ENCODE measurements at places on chromosomes 12 and 14.

DNA sequence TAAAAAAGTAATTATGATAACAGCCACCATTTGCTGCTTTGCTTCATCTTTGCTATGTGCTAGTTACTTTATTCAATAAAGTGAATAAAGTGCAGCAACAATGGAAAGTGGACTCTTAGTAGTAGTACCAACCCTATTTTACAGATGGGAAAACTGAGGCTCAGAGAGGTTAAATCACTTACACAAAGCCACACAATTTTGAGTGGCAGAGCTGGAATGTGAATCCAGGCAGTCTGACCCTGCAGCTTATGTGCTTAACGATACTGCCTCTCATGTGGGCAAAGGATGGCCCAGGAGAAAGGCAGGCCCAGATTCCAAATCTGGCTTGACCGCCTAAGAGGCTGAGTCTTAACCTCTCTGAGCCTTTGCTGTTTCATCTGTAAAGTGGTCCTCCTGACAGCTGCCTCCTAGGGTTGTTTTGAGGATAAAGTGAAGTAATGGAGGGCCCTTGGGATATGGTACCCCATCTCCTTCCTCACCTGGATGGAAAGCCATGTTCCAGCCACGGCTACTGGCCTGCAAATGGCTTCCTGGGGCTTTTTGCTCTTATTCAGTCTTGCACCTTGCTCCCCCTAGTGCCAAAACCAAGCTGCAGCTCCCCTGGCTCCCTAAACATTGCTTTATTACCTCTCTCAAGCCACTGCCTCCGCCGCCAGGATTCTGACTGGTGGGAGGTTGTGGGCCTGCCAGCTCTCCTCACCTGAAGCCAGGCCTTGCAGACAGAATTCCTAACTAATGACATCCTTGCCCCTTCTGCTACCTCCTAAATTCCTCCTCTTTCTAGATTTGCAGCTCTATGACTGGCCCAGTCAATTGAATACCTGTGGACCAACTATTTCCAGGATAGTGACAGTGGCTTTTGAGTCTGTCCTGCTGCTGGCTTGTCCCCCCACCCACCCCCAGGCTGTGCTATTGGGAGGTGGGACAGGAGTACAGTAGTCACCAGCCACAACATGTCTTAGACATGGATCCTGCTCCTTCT, 283.3 kb upstream of the PWP1 start:
- peak; percentile 57 for DNase-seq

- peak; percentile 94 for DNase-seq
These were observed at the start of gene GNS for GRCh38 chr12:64759035-64759894. Gene GNS (minus strand): TSS chr12:64759406. CDS start chr12:64759276, 130 bp downstream.

GRCh38 chr12:24759155-24759554, 189.7 kb downstream of the BCAT1 start:
- DNase-seq = no peak

DNA sequence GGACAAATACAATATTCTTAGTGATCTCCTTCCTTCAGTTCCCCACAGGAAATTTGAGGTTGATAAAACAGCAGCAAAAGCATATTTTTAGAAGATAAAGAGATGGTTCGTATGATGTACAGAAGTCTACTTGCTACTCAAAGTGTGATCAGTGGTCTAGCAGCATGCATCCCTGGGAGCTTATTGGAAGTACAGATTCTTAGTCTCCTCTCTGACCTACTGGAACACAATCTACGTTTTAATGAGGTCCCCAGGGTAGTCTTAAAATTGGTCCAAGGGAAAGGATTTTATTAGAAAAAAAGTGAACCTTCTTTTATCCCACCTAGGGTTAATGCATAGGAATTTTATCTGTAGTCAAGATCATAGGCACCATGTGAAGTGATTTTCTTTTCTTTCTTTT, 703.4 kb downstream of the NRXN3 start:
- no peak for DNase-seq

- DNase-seq = peak; percentile 52
These were observed 86.0 kb downstream of the SLCO1A2 start for GRCh38 chr12:21248679-21249078.

Measured in pons (tissue), 1 donor.